ENCODE measurements at places on chromosomes 1 and 21.

GRCh38 chr1:233086961-233087881, 136.8 kb downstream of the NTPCR start:
- no peak for DNase-seq

DNA sequence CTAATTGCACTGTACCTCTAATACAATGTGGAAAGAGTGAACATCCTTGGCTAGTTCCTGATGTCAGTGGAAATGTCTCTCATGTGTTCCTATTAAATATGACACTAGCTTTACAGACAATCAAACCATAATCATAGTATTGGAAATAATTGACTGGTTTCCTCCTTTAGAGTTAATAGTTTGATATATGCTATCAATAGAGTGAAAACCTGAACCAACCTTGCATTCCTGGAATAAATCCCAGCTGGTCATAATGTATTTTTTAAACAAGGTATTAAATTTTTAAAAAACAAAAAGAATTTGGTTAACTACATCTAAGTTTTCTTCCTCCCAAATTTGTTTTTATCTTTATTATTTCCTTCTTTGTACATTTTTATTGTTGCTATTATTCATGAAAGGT, 226.1 kb downstream of the SLC45A1 start:
- no peak for DNase-seq

DNA sequence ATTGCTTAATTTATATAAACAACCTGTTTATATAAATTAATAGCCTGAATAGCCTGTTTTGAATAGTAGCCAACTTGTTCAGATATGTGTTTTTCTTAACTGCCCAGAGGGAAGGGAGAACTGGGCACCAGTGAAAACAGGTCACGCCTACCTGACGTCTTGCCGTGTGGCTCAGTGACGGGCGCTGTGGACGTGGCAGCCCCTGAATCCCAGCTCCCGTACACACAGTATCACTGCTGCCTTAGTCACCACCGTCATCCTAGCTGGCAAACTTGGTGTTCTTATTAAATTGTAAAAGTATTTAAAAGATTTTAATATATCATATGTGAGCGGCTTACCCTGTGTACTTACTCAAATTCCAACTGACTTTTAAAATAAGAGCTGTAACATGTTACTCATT, 35.4 kb upstream of the TRAPPC10 start:
- DNase-seq: no peak

DNA sequence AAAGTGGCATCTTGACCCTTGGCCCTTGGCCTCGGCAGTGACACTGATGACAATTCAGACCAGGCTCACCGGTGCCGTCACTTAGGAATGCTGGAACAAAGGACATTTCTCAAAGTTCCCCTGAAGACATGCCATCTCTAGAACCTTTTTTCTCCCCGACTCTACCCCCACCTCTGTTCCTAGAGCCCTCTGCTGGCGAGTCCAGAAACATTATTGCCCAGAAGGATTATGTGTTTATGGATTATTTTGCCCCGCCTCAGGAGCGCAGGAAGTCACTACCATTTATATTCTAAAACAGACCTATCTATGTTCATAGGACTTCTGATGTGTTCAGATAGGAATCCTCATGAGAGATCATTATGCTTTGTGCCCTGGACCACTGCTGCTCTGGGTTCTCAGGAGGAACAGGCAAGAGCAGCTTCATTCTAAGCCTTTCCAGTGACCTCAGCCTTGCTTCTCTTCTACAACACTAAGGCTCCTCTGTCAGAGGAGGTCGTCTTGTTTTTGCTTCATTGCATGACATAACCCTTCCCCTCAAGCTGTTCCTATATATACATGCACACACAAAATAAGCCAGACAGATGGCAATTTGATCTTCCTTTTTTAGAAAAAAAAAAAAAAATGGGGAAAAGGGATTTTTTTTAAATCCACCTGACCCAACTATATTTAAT, 12.4 kb upstream of the SHISA4 start:
- no peak for DNase-seq

- DNase-seq: no peak
Observed at GRCh38 chr1:240618946-240619345, 7.0 kb upstream of the GREM2 start.

Measured in NCI-H1417 (cell line).